NCI-H2081 (cell line): ENCODE measurements at places on chromosomes 3 and 15.

- no peak for DNase-seq
These were observed 23.0 kb downstream of the CRYGS start for GRCh38 chr3:186520957-186521842.

GRCh38 chr15:36701336-36701735, 121.9 kb downstream of the CDIN1 start:
- DNase-seq = no peak

- DNase-seq = no peak
These were observed 30.3 kb upstream of the C15orf39 start for GRCh38 chr15:75171408-75171807.

- no peak for DNase-seq
These were observed 7.5 kb downstream of the STRIT1 start for GRCh38 chr3:155285936-155286335.

GRCh38 chr15:33941279-33942063, 26.8 kb upstream of the CHRM5 start:
- peak; percentile 3 for DNase-seq

- no peak for DNase-seq
These were observed 14.5 kb downstream of the BTD start for GRCh38 chr3:15616053-15616452.

DNA sequence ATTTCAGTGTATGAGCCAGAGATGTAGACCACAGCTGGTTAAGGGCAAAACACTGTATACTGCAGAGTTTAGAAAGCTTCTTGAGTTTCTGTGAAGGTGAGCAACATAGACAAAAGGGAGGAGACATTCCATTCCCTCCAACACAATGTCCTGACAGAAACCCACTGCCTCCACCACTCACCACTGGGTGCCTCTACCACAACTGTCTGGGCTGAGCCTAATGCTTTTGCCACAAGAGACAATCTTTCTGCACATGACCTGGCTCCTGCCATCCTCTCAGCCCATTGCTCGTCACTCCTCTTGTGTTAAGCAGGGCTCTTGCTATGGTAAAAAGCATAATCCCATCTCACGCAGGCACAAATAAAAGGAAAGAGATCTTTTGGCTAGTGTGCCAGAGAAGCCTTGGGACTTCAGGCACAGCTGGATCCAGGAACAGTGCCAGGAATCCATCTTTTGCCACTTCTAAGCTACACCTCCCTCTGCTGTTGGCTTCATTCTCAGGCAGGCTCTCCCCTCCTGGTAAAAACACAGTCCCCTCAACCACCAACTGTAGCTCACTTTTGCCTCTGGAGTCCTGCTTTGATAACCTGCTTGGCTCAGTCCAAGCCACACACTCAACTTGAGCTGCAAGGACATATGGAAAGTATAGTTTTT, 140.6 kb upstream of the PRR20G start:
- DNase-seq = peak; percentile 85

GRCh38 chr3:128805772-128806171, 73.6 kb upstream of the ACAD9 start:
- DNase-seq = no peak

- DNase-seq = no peak
These were observed 76.1 kb upstream of the SPATA16 start for GRCh38 chr3:173217127-173217526.

DNA sequence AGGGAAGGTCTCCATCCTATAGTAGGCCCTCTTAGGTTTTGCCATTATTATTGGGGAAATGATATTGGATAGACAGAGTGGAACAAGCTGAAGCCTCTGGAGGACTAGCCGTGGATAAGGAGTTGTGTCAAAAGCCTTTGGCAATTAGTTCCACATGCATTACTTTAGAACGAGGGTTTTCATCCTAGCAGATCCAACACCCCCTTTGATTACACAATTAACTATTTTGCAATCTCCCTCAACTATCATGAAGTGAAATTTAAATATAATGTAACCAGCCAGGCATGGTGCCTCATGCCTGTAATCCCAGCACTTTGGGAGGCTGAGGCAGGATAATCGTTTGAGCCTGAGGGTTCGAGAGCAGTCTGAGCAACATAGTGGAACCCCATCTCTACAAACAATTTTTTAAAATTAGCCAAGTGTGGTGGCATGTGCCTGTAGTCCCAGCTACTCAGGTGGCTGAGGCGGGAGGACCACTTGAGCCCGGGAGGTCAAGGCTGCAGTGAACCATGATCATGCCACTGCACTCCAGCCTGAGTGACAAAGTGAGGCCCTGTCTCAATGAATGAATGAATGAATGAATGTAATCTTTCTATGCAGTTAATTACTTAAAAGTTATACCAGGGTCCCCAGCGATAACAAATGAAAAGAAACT, 56.8 kb downstream of the PXYLP1 start:
- DNase-seq = no peak
